Activated CD4-positive, alpha-beta T cell treated with anti-CD3 and anti-CD28 coated beads, Interleukin-2, amount 50 U/mL, for 48 hours (primary cell): ENCODE measurements at places on chromosomes 5 and 9.

- DNase-seq: no peak
Measured at GRCh38 chr9:117434566-117434965, 19.7 kb upstream of the ASTN2 start.

DNA sequence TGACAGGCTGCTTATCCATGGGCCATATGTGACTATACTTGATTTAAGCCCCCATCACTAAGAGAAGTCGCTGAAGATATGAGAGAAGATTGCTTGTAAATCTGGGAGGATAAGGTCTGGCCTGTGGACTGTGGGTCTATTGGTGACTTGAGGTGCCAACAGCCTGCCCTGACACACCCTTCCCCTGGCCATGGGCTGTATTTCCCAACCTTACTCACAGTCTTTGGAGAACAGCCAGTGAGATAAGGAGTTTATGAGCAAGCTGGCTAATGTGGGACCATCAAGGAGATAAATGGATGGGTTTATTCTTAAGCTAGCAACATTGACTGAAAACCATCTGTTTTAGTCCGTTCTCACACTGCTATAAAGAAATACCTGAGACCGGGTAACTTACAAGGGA, 231.3 kb downstream of the ZSWIM6 start:
- DNase-seq: no peak

DNA sequence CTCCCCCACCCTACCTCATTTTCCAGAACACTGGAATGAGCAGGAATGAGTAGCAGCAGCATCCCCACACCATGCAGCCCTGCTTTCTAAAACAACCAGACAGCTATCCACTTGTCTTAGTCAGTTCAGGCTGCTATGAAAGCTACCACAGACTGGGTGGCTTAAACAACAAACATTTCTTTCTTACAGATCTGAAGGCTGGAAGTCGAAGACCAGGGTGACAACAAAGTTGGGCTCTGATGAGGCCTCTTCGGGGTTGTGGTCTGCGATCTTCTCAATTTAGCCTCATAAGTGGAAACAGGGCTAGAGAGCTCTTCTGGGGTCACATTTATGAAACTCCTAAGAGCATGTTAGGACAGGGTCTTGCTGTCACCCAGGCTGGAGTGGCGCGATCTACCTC, 38.9 kb downstream of the LPAR1 start:
- DNase-seq: no peak

DNA sequence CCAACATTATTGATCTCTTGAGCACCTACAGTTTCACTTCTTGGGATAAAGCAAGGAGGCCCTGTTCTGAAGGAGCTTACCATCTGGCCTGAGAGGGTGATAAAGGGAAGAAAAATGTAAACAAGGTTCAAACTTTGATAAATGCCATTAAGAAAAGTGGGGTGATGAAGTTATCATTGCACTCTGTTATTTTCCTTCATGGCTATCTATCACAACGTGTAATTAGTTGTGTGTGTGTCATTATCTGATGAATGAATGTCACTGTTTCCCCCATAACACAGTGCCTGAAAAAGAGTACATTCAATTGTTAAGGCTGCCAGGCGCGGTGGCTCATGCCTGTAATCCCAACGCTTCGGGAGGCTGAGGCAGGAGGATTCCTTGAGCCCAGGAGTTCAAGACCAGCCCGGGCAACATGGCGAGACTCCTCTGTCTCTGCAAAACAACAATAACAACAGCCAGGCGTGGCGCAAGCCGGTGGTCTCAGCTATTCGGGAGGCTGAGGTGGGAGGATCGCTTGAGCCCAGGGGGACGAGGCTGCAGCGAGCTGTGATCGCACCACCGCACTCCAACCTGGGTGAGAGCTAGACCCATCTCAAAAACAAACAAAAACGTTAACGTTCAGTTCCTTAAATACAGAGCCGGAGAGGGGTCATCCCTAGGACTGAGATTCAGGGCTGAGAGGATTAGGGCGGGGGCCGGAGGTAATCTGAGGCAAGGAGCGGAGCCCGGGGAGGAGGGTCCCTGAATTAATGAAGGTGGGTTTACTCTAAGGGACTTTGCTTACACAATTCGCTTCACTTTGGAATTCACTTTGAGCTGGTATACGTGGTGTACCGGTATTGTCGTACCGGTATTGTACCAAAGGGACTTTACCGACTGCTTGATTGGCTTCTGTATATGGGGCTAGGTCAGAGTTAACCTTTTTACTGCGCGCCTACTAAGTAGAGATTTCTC, 917 bp downstream of the NHP2 start:
- DNase-seq: no peak

- no peak for DNase-seq
Measured at GRCh38 chr5:80156156-80156555, 99.7 kb downstream of the SERINC5 start.

- DNase-seq: no peak
Measured at GRCh38 chr5:91963166-91963565, 580.0 kb upstream of the ARRDC3 start.

GRCh38 chr5:115666023-115666422, 40.2 kb upstream of the TMED7 start:
- DNase-seq: no peak

- no peak for DNase-seq
Measured at GRCh38 chr5:91074615-91075014, 308.5 kb downstream of the ARRDC3 start.
